ENCODE measurements at places on chromosomes 6 and 20.

DNA sequence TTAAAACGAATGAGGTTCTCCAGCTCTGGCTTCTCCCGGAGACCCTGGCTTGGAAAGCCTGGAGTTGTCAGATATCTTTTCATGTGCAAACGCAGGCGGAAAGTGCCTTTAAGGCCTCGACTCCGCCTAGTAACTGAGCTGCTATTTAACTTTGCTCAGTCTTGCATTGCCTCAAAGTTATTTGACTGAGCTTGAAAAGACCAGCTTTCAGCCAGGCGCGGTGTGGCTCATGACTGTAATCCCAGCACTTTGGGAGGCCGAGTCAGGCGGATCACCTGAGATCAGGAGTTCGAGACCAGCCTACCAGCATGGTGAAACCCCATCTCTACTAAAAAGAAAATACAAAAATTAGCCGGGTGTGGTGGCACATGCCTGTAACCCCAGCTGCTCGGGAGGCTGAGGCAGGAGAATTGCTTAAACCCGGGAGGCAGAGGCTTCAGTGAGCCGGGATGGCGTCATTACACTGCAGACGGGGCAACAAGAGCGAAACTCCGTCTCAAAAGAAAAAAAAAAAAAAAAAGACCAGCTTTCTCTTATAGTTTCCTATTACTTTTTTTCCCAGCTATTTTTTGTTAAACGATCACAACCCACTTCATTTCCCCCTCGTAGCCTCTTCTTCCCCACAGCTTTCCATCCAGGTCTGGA is 1.9 kb downstream of the GCNT2 start:
- DNase-seq = no peak

DNA sequence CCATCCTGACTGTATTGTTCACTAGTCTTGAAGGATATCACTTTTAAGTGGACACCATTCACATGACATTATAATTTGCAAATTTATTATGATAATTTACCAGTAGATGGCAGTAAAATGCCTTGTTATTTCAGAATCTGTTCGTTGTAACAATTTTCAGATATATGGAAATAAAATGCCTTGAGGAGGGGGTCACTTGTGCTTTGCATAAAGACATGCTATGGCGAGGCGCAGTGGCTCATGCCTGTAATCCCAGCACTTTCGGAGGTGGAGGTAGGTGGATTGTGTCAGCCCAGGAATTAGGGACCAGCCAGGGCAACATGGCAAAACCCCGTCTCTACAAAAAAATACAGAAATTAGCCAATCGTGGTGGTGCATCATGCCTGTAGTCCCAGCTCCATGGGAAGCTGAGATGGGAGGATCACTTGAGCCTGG is 9.0 kb upstream of the NCOA6 start:
- no peak for DNase-seq

GRCh38 chr20:53252002-53252401 is 279.8 kb downstream of the TSHZ2 start:
- DNase-seq = no peak

DNA sequence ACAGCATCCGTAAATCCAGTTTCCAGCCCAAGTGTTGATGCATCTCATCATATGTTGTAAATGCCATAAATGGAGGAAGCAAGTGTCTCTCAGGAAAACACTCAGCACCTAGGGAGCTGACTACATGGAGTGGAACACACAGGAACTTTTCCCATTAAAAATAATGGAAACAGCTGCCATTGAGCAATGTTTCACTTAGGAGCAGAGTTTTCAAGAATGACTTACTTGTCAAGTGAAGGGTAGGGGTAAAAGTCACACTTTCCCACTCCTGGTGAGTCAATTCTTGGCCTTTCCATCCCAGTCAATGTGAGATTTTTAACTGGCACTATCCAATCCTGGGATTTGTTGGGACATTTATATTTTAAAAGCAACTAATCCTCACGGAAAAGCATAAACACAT is 119.4 kb upstream of the ASF1A start:
- DNase-seq = no peak

DNA sequence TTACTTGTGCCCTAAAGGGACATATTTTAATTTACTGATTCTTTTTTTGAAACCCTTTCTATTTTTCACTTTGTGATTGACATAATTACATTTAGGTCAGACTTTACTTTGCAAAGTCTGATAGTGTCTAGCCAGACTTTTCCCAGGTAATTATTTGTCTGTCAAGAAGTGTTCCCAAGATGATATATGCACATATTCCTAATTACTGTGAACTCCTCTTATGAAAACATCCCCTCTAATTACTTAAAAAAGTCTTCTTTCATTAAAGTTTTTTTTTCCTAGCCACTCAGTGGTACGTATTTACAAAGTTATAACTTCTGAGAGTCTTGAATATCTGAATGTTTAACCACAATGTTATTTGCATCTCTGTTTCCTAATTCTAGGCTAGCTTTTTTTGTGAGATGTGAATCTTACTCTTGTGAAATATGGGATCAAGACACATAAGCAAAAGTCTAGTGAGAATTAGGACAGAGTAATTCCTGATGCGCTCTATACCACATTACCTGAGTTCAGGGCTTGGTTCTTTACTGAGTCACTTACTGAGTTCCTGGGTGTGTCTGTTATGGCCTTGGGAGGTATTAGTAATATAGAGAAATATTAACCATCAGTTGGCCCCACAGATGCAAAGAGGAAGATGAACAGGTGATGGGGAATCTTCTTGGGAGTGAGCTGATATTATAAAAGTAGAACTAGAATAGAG is 27.9 kb downstream of the FAM83B start:
- DNase-seq = no peak

- DNase-seq = no peak
Measured at GRCh38 chr6:148935705-148936435, 189.0 kb downstream of the UST start.

- DNase-seq = no peak
Measured at GRCh38 chr6:109877028-109878004, 100.8 kb upstream of the GPR6 start.

GRCh38 chr6:127073222-127073621 is 45.2 kb upstream of the RSPO3 start:
- DNase-seq = no peak

GRCh38 chr6:128712898-128713297 is 170.0 kb upstream of the LAMA2 start:
- DNase-seq = no peak

GRCh38 chr20:10385850-10386544 is 48.0 kb downstream of the MKKS start:
- DNase-seq = no peak

GRCh38 chr6:2447318-2447920 is 202.0 kb upstream of the GMDS start:
- DNase-seq = no peak

GRCh38 chr6:64012351-64013001 is 376.9 kb downstream of the PHF3 start:
- peak; percentile 26 for DNase-seq

DNA sequence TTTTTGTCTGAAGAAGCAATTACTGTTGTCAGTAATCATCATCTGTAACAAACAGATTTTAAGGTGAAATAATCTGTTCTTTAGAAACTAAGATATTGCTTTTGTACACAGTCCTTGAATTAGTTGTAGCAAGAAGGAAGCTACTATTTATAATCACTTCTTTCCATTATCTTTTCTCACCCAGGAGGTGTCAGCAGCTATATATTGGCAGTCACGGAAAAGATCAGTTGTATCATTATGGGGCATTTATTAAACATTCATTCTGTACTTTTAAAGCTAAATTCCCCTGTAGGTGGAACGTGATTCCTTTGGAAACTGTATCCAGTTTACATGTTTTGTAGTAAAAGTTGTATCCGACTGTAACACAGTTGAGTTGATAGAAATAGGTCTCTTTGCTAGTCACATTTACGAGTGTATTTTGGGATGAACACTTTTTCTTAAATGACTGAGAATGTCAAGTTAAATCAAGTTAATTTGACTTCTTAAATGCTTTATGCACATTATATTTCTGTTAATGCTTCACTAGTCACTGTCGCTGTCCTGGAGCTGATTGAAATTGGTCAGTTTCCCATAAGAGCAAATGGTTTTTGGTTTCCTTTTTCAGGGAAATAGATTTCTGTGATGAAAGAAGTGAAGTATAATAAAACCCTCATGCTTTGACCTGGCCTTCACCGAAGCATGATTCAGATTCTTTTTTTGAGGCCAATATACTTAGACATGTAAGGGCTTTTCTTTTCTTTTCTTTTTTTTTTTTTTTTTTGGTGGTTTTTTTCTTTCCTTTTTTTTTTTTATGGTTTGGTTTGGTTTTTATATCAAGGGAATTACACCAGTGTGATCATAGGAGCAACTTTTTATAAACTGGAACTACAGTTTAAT is 5.1 kb downstream of the QKI start:
- DNase-seq = no peak

DNA sequence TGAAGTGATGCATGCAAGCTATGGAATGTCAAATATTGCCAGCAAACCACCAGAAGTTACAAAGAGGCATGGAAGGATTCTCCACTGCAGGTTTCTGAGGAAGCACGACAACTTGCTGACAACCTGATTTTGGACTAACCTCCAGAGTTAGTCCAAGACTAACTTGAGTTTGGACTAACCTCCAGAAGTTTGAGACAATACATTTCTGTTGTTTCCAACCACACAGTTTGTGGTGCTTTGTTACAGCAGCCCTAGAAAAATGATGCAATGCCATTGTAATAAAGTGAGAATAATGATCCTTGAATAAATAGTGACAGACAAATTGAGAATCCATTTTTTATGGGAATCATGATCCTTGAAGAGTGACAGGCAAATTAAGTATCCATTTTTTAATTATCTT is 169.9 kb upstream of the HDDC2 start:
- no peak for DNase-seq

- DNase-seq = no peak
Measured at GRCh38 chr6:161361529-161361928, 87.7 kb upstream of the AGPAT4 start.

DNA sequence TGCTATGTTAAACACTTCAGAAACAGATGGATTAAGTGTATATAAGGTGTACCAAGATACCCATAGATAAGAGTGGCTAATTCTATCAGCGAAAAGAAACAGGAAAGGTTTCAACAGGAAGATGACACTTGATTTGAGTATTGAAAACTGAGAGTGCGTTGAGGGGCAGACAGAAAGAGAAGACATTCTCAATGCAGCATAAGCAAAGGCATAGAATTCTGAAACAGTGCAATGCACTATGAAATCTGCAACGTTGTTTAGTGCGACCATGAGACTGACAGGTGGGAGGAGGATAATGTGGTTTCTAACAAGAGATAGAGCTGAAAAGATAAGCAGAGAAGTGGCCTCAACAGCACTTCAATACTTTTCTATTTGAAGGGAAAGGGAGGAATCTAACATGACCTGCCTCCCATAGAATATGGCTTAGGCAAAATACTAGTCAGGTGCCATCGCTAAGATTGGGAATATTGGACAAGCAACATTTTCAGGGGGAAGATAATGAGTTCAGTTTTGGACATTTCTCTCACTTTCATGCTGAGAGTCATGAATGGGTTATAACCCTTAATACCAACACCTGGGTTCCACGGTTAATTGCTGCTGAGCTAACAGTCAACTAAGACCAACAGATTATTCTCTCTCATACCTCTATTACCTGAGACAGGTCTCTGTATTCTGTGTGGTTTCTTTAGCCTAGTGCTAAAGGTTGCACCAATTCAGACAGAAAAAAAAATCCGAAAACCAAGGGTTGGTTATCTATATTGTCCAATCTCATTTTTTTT is 312.9 kb upstream of the ARID1B start:
- no peak for DNase-seq

- DNase-seq = no peak
Measured at GRCh38 chr6:56742122-56742791, 99.6 kb upstream of the DST start.

- no peak for DNase-seq
Measured at GRCh38 chr20:64113796-64114355, 6.5 kb upstream of the NPBWR2 start.

DNA sequence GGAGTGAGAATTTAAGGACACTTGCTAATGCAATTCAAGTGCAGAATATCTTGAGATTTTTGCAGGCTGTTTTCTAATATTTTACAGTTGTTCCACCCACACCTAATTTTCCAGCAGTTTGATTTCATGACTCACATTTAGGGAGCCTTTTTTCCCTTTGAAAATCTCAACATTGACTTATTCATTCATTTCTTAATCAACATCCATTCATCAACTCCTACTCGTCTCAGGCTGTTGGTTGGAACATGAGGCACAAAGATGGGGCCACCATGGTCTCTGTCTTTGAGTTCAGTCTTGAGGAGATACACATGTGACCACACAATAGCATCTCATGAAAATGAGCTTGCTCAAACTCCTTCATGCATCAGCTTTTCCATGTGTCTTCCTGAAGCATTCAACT is 135.6 kb downstream of the UNC5CL start:
- no peak for DNase-seq

- DNase-seq = no peak
Measured at GRCh38 chr20:47220161-47220582, 136.3 kb downstream of the ZMYND8 start.

DNA sequence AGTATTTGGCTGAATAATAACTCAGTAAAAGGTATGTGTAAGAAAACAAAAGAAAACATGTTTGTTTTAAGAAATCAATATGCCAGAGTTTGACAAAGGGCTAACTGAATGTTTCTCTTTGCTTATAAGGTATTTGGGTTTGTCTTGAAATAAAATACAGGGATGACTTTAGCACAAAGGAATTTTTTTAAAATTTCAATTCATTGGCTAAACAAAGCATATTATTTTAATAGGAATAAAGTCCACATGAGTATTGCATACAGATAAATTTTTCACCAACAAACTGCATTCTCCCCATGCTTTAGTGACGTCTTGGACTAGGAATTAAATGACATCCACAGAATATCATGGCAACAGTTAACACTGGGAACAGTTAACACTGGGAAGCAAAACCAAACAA is 480.0 kb upstream of the JAG1 start:
- no peak for DNase-seq

GRCh38 chr6:43978473-43979346 is 148.5 kb downstream of the MRPL14 start:
- DNase-seq = no peak

DNA sequence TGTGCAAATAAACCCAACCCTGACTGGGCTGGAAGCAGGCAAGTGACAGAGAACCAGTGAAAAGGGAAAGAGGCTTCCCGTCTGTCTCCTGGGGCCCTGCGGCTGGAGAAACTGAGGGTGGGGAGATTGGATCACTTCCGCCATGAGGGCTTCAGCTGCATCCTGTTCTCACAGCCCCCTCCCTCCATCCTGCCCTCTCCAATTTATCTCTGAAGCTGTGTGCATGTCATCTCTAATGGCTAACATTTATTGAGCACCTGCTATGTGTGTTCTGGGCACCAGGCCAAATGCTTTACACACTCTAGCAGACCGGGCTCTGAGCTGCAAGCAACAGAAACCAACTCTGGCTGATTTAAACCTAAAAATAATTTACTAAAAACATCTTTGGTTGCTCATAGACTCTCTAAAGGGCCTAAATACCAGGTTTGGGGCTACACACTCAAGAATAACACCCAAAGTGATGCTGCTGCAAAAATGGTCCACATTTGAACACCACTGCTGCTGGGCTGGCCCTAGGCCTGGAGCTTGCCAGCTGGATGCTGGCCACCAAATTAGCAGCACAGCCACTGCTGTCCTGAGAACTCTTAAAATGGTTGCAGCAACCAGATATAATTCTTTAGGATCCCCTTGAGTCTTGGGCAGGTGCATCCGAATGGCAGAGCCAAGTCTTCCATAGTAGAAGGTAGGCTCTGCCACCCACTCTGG is 123.6 kb upstream of the LRFN2 start:
- DNase-seq = no peak

GRCh38 chr6:90249458-90249857 is 47.2 kb downstream of the BACH2 start:
- no peak for DNase-seq

GRCh38 chr6:32906539-32906938 is 34.3 kb downstream of the HLA-DMB start:
- peak; percentile 42 for DNase-seq

- DNase-seq = no peak
Measured at GRCh38 chr6:150770637-150771036, 94.9 kb upstream of the MTHFD1L start.

All from fibroblast of skin of left quadriceps (primary cell).